Germinal center (tissue), 1 donor: ENCODE measurements at places on chromosomes 2 and 18.

GRCh38 chr2:3177891-3178577 lies 199.6 kb downstream of the EIPR1 start:
- DNase-seq, result no peak

DNA sequence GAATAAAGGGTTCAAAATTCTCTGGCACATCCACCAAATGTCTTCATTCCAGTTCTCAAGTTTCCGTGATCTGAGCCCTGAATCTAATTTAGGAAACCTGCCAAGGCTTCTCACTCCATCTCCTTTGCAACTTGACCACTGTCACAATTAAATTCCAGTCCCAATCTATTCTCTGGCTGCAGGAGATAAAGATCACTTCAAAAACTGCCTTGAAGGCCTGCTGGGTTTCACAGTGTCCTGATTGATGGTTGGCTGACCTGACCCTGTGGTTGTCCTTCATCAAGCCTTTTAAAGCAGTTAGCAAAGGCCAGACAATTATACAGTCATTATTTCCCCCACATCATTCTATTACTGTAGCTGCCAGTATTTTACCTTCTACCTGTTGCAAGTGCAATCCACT lies 60.3 kb upstream of the DNAJC10 start:
- DNase-seq, result no peak

- no peak for DNase-seq
Measured at GRCh38 chr2:17373741-17374140, 144.5 kb downstream of the RAD51AP2 start.

GRCh38 chr2:71277536-71278103 lies 50.7 kb upstream of the PAIP2B start:
- peak; percentile 38 for DNase-seq

- no peak for DNase-seq
Measured at GRCh38 chr2:176461098-176461808, 192.0 kb downstream of the MTX2 start.

DNA sequence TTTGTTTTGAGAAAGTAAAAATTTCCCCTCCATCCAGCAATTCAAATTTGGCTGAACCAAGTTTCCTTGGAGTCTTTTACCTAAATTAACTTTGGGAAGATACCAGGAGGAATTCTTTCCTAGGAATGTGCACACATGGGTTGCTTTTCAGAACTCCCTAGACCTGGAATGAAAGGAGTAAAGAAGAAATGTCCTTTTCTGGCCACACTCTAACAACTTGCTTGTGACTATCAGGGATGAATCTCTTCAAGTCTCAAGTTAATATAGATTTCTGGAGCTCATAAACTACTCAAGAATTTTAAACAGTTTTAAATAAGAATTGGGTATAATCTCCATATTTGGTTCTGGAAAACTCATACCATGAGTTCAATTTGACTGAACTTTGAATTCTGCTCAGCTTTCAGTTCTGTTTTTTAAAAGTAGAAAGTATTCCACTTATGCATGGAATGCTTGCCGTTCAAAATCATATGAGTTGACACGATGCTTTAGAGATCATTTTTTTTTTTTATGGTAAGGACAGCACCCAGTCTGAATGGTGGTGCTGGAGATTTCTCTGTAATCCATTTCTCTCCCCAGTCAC lies 7.7 kb downstream of the RASGRP3 start:
- no peak for DNase-seq

DNA sequence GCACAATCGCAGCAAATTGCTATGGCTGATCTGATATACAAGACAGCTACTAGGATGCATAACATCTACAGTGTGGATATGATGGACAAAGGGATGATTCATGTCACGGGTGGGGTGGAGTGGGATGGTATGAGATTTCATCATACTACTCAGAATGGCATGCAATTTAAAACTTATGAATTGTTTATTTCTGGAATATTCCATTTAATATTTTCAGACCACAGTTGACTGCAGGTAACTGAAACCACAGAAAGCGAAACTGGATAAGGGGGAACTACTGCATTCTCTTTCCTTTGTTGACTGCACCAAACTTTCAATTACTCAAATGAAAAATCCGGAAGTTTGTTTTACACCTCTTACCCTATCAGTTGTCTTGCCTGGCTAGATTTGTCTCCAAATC lies 94.4 kb upstream of the NEUROD1 start:
- DNase-seq, result no peak

GRCh38 chr2:150909613-150910012 lies 352.1 kb downstream of the RBM43 start:
- no peak for DNase-seq

DNA sequence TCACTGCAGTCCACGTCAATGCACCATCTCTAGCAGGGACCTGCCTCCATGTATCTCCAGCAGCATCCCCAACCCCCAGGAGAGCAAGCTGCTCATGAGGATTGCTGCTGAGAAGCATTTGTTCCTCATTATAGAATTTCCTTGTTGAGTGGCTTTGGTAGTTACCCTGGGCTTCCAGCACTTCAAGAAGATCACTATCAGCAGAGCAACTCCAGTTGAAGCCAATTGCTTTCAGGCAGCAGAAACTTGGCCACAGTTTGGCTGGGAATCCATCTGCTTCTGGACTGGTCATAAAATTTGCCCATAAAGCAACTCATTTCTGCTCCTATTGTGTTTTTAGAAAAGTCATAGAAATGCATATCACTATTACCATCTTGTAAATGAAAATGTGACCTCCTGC lies 17.4 kb downstream of the TRPM8 start:
- no peak for DNase-seq

GRCh38 chr18:67359873-67360838 lies 156.4 kb downstream of the DSEL start:
- DNase-seq, result no peak

- no peak for DNase-seq
Measured at GRCh38 chr2:114610677-114611076, 168.2 kb downstream of the DPP10 start.

DNA sequence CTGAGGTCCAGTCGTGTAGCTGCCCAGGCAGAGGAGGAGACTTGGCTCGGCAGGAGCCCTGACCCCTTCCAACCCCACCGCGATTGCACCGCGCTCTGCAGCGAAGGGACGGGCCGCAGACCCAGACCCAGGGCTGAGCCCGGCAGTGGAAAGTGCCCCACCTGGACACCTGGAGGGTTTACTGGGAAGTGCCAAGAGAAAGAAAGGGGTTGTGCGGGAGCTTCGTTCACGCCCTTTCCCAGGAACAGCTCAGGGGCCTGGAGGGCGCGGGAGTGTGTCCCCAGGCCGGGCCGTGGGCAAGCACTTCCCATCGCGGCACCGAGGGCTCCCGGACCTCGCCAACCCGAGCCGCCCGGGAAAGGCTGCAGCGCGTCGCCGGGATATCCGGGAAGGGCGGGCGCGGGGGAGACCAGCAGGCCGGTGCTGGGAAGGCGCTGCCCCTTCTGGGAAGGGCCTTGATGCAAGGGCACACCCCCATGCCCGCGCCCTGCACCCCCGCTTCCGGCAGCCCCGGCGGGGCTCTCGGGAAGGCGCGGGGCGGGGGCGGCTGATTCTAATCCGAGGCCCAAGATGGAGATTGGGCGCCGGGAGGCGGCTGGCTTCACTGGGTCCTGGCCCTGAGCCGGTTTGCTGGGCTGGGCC lies 36.1 kb upstream of the MRPL33 start:
- peak; percentile 41 for DNase-seq

- no peak for DNase-seq
Measured at GRCh38 chr2:188276255-188276654, 15.4 kb upstream of the GULP1 start.

- DNase-seq, result no peak
Measured at GRCh38 chr18:13437034-13437433, 218.5 kb downstream of the LDLRAD4 start.

- DNase-seq, result no peak
Measured at GRCh38 chr18:63132819-63133200, 186.8 kb downstream of the BCL2 start.

DNA sequence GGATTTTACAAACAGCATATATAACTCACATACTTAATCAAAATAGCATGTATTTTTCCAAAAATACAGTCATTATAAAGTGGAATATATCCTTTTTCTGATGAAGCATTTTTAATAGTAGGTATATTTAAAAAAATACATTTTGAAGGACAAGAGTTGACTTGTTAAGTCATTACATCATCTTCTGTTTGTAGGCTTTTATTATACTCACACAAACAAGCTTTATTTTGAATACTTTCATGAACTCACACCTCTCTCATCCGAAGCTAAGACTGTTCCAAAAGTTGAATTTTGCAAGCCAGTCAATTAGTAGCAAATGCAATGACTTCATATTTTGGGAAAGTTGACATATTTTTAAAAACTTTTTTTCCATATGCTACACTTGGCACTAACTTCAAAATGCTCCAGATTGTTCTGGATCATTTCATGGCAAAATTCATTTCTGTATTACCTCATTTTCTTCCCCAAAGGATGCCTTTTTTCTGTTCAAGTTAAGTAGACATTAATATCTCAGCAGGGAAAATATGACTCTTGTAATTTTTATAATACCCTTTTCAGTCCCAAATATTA lies 68.5 kb upstream of the WDR75 start:
- no peak for DNase-seq

DNA sequence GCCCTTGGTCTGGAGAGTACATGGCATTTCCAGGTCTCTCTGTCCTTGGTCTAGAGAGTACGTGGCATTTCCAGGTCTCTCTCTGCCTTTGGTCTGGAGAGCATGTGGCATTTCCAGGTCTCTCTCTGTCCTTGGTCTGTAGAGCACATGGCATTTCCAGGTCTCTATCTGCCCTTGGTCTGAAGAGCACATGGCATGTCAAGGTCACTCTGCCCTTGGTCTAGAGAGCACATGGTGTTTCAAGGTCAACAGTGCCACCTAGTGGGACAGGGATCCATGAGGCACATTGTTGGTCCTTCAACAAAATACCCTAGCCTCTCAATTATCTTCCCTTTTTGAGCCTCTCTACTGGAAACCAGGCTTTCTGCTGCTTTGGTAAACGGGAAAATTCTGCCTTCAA lies 250.2 kb downstream of the OTX1 start:
- no peak for DNase-seq

DNA sequence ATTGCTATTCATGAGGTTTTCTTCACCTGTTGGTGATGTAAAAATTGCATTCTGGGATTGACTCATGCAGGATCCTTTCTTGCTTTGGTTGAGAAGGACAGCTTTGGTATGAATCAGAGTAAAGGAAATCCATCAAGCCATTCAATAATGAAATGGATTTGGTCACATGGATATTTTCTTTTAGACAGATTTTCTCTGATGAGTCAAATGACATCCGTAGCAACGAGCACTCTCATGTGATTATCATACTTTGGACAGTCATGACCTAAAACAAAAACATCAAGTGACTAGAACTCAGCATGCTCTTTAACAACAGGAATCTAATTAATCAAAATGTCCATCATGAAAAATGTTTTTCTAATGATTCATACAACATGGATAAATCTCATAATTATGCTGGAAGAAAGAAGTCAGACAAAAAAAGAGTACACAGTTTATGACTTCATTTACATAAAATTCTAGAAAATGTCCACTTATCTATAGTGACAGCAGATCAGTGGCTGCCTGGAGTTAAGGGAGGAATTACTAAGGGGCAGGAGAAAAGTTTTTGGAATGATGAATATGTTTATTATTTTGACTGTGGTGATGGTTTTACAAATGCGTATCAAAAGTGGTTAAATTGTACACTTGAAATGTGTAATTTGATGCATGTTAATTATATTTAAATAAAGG lies 30.7 kb downstream of the TRAK2 start:
- DNase-seq, result no peak

DNA sequence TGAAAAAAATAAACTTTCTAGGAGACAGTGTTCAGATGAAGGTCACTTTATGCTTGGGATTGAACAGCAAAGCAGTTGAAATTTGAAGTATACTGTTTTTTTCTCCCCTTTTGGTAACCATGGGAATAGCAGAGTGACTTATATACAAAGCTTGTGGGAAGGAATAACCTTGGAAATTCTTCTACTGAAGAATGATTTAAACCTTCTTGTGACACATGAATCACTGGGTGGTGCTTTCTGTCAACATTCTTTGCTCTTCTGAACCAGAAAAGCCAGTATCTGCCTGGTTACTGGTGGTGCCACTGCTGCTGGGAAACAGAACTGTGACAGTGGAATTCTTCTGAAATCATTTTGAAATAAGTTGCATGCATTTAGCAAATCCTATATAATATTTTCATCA lies 39.4 kb upstream of the RND3 start:
- no peak for DNase-seq

DNA sequence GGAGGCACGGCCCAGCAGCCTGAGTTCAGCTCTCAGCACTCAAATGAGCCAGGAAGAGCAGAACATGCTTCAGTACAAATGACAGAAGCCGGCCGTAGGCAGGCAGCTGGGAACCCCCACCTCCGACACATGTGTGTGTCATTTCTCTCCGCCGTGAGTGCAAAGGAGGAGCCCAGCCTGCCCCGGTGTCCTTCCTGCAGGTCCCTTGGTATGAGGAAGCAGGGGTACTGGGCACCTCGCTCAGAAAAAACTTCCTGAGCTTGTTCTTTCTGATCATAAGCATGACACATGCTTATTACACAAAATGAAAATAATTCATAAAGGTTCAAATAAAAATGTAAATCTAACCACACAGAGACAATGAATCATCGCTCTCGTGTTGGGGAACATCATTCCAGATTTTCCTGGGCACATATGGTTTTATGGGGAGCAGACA lies 35.3 kb downstream of the KCNF1 start:
- DNase-seq, result no peak

GRCh38 chr18:6022845-6023244 lies 127.5 kb upstream of the TMEM200C start:
- no peak for DNase-seq

DNA sequence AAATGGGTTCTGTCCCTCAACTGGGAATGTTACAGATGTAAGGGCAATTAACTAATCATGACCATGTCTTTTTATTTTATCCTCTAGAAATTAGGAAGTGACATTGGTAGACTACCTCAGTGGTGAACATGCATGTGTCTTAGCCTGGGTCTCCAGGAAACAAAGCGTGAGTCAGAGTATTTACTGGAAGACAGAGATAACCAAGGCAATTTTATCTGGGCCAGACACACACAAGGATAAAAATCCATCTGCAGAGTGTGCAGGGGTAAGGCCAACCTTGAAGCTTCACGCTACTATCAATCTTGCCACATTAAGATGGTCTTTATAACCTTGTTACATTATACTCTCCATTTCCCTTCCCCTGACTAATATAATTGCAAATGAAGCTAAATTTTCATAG lies 487.5 kb downstream of the SUCLG1 start:
- DNase-seq, result no peak

DNA sequence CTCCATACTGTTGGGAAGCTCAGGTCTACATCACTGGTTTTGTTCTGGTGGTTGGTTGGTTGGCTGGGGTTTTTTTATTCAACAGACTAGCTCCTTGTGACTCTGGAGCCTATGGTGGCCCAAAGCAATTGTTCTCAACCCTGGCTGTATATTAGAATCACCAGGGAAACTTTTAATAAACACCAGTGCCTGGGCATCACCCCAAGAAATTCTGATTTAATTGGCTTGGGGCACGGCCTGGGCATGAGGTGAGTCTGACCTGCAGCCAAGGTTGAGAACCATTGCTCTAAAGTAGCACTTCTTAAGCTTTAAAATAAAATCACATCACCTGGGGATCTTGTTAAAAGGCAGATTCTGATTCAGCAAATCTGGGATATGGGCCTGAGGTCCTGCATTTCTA lies 184.1 kb downstream of the C1D start:
- no peak for DNase-seq
